ENCODE measurements at places on chromosomes 2 and 18.

DNA sequence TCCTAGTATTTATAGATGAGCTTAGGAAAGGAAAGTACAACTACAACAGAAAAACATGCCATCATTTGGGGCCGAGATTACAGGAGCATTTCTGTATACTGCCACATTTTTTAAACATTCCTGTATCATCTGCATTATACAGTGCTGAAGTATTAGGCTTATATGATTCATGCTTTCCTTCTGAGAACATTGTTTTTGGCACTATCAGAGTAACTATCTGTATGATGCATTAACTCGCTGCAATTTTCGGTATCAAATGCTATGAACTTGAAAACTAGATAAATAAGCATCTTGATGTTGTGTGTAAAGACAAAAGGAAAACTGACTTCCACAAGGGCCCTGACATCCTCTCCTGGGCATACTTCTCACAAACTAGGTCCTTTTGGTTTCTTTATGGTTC, 102.0 kb downstream of the RIT2 start:
- DNase-seq = no peak

DNA sequence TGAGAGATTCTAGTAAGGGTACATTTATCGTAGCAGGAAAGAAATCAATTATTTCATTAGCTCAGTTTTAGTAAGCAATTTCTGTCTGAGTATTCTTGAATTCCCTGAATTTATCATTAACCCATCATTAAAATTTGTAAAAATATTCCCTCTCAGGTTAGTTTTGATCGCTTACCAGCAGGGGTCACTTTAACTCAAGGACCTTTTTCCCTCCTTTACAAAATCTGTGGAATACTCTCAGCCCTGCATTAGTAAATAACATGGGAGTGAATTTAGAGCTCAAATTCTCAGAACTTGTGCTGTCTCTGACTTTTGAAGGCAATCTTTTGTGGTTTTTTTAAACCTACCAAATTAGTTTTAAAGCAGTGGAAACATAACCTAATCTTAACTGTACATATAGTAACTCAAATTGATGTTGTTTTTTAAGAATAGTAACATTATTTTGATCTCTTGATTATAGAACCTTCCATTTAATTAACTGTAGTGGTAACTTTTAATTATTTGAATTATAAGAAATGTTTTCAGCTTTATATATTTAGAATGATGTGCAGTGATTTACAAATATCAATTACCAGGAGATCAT, 97.2 kb downstream of the AGPS start:
- no peak for DNase-seq

GRCh38 chr18:49814147-49814499, 790 bp upstream of the ACAA2 start:
- peak; percentile 36 for DNase-seq

DNA sequence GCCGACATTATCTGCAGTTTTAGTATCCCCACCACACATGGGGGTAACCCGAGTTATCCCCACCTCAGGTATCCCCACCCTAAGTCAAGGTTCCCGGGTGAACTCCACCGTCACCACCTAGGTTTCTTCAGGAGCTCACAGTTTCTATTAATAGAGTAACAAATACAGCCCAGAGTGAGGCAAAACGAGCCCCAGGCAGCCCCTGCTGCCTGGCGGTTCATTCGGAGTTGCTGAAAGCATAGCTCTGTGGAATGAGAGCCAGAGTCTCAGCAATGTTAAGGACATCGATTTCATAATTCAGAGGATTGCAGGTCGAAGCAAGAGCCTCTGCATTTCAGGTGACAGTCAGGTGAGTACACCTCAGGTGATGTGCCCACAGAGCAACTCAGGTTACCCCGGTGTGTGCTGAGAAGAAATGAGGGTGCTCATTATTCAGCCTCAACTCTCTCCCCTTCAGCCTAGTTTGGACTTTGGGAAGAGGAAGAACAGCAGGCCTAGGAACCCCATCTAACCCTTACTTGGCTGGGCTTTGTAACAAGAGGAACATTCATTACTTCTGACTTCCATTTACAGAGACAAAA, 10.7 kb downstream of the SATB2 start:
- no peak for DNase-seq

DNA sequence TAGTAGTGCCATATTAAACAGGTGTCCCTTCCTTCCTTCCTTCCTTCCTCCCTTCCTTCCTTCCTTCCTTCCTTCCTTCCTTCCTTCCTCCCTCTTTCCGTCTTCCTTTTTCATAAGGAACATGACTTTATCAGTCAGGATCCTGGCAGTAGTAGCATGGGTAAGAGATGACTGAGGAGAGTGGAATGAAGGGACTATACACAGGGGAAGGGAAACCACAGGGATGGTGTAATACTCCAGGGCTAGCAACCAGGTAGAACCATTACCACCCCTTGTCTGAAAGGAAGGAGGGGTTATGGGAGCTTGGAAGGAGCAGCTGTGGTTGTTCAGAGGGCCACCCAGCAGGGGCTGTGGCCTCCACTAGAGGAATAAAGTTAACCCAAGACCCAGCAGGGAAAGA, 23.2 kb upstream of the KDM3A start:
- DNase-seq = no peak

GRCh38 chr18:44821924-44822323, 141.2 kb downstream of the SETBP1 start:
- no peak for DNase-seq

GRCh38 chr2:231367178-231367577, 28.3 kb upstream of the B3GNT7 start:
- DNase-seq = no peak

- no peak for DNase-seq
These were observed 73.8 kb downstream of the SCN2A start for GRCh38 chr2:165312999-165313398.

GRCh38 chr18:2776601-2777000, 70.2 kb upstream of the EMILIN2 start:
- no peak for DNase-seq

GRCh38 chr2:110149330-110150220, 34.0 kb upstream of the MALL start:
- DNase-seq = no peak

DNA sequence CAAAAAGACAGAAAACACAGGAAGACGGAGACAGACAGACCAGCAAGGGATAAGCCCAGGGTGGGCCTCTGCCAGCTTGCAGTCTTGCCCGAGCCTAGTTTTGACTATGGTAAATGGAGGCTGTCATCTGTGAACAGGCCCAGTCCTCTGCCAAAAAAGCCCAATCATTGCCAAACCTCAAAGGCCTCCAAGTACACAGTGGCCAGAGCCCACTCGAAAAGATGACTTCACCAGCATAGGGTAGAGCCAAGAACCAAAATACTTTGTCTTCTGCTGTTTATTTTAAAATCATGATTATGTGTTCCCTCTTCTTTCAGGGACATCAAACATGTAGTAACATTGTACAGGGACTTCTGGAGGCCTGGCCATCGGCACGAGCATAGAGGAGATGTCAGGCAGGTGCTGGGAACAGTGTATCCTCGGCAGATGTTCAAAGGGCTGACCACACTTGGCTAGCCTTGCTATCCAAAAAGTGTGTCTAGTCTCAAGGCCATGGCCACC, 66.0 kb downstream of the TTC32 start:
- no peak for DNase-seq

Measured in stimulated activated CD4-positive, alpha-beta T cell treated with anti-CD3 and anti-CD28 coated beads, Interleukin-12 subunit alpha, Interleukin-12 subunit beta, amount 100 ng/mL, for 24 hours (primary cell).